ENCODE measurements at places on chromosomes 1 and 21.

GRCh38 chr1:204503913-204504519 is 9.4 kb upstream of the PIK3C2B start:
- no peak for DNase-seq

DNA sequence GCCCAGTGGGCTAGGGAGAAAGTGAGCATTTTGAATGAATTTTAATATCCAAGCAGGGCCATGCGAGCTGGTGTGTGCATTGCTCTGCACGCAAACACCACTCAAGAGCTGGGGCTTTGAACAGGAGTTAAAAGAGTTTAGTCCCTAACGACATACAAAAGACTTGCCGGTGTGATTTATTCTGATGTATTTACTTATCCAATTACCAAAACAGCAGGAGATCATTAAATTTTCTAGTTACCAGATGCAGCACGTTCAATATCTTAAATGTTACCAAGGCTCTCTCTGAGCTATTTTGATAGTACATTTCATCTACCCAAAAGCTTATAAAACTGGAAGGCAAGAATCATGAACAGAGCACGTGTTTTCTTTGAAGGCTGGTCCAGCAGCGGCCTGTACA is 30.0 kb upstream of the DMRTA2 start:
- DNase-seq: no peak

DNA sequence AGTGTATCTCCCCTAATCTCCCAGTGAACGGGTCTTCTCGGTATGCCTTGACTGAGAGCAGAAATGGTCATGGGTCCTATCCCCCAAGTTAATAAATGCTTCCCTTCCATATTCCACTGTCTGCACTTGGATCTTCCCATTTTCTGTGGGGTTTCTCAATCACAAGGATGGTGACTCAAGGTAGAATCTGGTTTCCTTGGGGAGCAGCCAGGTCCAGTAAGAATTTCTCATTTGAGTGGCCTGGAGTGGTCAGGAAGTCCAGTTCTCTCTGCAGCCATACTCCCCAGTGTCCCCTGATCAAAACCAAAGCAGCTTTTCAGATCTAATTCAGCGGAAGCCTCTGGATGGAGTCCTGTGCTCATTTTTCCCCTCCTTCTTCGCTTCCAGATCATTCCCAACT is 14.8 kb upstream of the SLC27A3 start:
- DNase-seq: no peak

GRCh38 chr1:190067592-190067991 is 410.1 kb downstream of the BRINP3 start:
- no peak for DNase-seq

- no peak for DNase-seq
Measured at GRCh38 chr1:94265011-94265422, 27.6 kb upstream of the ARHGAP29 start.

- no peak for DNase-seq
Measured at GRCh38 chr1:109946511-109946910, 35.9 kb downstream of the CSF1 start.

- no peak for DNase-seq
Measured at GRCh38 chr21:30434033-30434631, 4.1 kb downstream of the KRTAP13-4 start.

Data from stimulated activated CD8-positive, alpha-beta memory T cell treated with anti-CD3 and anti-CD28 coated beads, Interleukin-15, amount 100 ng/mL, for 24 hours (primary cell).